Karpas-422 (cell line): ENCODE measurements at places on chromosomes 1 and 21. TPM values are rescaled to one million over a fixed set of nuclear protein-coding genes. Genes with fewer than 3 reads are reported as not detected.

The ETV3L gene
- not detected in 2 replicates for total RNA-seq

The OR2L8 gene
- total RNA-seq, result not detected in 2 replicates

The SEMA6C gene
- 1.4 and 1.6 TPM in 2 replicates for total RNA-seq

The HRNR gene
- not detected in 2 replicates for total RNA-seq

The BACE2 gene
- not detected in 2 replicates for total RNA-seq

The SLAMF1 gene
- 0.30 and 1.1 TPM in 2 replicates for total RNA-seq

The CSF3R gene
- total RNA-seq, result not detected in 2 replicates

The STK40 gene
- 27.0 and 44.6 TPM in 2 replicates for total RNA-seq

The SLC30A1 gene
- 8.0 and 16.7 TPM in 2 replicates for total RNA-seq

The MCOLN2 gene
- total RNA-seq, result 52.4 and 56.1 TPM in 2 replicates

The LDLRAD1 gene
- not detected in 2 replicates for total RNA-seq

The NR1I3 gene
- total RNA-seq, result not detected in 2 replicates

The NUDT4B gene
- 2.3 TPM in 1 of 2 replicates, not detected in the other for total RNA-seq

The ELF3 gene
- 0.19 and 0.76 TPM in 2 replicates for total RNA-seq

The RAB25 gene
- not detected in 2 replicates for total RNA-seq

The C1orf105 gene
- total RNA-seq, result not detected in 2 replicates

The DNASE2B gene
- total RNA-seq, result not detected in 2 replicates

The CFHR4 gene
- not detected in 2 replicates for total RNA-seq

The NCF2 gene
- 7.0 and 13.5 TPM in 2 replicates for total RNA-seq

The SPATA45 gene
- not detected in 2 replicates for total RNA-seq

The SPRR5 gene
- total RNA-seq, result not detected in 2 replicates

The RNU1-4 gene
- total RNA-seq, result under 0.01 TPM in 2 replicates
